ENCODE measurements at places on chromosomes 6 and 20.

GRCh38 chr6:31718265-31718664 lies 3.1 kb downstream of the LY6G6D start:
- DNase-seq, result no peak

- DNase-seq, result no peak
Measured at GRCh38 chr20:59785986-59786795, 147.2 kb downstream of the SYCP2 start.

GRCh38 chr20:7459083-7459482 lies 481.2 kb downstream of the HAO1 start:
- no peak for DNase-seq

GRCh38 chr6:74458536-74458935 lies 747.3 kb downstream of the COL12A1 start:
- no peak for DNase-seq

- DNase-seq, result no peak
Measured at GRCh38 chr6:54094786-54095185, 16.5 kb upstream of the MLIP start.

DNA sequence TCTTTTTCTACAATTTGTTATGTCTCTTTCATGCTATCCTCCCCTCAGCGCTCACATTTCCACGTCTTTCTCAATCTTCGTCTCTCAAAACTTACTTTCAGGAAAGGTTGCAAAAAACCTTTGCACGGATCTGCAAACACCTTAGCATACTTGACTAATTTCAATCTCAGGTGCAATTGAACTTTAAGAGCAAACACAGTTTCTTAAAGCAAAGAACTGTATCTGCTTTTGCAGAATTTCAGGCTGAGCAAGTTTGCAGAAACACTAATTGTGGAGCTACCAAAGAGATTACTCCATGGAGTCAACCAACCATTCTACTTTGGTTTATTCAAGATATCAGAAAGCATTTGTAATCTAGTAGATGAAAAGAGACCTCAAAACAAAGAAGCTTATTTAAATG lies 668.2 kb upstream of the MARCKS start:
- no peak for DNase-seq

GRCh38 chr6:132512638-132513632 lies at the start of gene STX7:
STX7 (minus strand) TSS chr6:132513116; CDS start chr6:132503530, 9,586 bp downstream.
- DNase-seq, result peak; percentile 87

DNA sequence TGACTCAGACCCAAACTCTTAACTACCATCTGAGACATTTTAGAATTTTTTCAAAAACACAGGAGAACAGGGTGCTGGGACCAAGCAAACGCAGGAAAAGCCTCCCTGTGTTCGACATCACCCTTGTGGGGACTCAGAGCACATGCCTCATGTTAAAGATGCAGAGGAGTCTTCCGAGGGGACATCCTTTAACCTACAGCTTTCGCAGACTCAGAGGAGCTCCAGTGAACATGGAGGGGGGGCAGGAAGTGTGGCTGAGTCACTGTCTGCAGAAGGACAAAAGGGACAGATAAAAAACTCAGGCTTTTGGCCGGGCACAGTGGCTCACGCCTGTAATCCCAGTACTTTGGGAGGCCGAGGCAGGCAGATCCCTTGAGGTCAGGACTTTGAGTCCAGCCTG lies 15.1 kb downstream of the BMP7 start:
- peak; percentile 3 for DNase-seq

DNA sequence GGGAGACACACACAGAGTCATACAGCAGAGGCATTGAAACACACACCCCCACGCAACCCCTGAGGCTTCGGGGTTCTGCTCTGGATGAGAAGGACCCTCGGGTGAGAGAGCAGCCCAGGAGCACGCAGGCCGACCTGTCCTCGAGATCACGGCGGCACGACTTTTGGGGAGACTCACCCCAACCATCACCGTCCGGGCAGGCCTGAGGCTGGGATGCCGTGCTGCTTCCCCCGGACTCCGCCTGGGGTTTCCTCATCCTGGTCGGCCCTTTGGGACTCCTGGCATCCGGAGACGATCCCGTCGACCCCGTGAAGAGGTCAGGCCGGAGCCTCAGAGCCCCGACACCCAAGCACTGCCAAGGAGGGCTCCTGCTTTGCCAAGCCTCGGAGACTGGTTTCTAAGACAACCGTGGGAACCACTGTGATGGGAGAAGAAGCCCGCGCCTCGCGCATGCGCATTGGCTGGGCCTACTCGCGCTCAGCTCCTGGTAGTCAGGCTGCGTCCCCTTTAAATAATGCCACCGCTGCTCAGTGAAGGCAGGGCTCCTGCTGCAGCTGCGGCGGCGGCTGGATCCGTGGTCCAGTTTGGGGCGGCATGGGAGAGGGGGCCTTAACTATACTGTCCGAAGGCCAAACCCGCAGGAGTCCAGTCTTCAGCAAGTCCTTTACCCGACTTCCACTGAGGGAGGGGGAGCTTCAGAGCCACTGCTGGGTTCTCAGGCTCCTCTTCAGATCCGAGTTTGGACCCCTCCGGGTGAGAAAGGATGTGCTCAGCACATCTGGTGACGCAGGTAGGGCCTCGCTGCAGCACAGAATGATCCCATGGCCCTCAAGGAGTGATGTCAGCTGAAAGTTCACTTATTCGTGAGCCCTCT lies 171.4 kb upstream of the ZNF337 start:
- DNase-seq, result peak; percentile 80

DNA sequence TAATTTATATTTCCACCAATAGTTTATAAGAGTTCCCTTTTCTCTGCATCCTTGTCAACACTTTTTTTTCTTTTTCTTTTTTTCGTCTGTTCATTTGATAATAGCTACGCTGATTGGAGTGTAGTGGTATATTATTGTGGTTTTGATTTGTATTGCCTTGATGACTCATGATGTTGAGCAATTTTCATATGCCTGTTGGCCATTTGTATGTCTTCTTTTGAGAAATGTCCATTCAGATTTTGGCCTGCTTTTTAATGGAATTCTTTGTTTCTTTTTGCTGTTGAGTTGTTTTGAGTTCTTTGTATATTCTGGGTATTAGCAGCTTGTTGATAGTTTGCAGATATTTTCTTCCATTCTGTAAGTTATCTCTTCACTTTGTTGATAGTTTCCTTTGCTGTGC lies 773.4 kb downstream of the KIF16B start:
- no peak for DNase-seq

DNA sequence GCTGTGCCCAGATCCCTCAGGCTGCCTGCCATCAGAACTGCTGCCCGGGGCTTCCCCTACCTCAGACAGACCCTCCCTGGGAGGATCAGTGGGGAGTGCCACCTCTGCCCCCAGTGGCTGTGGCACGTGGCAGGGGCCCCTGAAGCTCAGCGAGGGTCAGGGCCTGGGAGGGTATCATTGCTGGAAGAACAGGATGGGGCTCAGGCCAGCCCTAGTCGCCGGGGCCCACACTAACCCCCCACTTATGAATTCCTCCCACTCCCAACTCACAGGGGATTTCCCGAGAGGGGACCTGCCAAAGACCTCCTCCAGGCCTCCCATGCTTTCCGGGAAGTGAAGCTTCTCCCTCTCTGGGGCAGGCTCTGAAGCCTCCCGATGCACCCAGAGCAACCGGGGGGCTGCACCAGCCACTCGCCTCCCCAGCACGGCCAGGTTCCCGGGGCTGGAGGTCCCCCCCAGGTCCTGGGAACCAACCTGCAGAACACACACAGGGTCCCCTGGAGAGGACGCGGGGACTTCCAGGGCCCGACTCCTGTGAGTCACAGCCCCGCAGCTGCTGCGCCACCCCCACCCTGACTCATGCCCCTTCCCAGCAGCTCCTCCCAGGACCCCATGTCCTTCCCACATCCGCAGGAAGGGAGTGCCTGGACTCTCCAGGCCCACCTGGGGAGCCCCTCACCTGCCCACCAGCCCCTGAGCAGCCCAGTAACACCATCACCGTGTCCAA lies 2.5 kb downstream of the TNFRSF6B start:
- DNase-seq, result peak; percentile 65

GRCh38 chr6:32882879-32883250 lies 28.9 kb downstream of the PSMB9 start:
- DNase-seq, result no peak

DNA sequence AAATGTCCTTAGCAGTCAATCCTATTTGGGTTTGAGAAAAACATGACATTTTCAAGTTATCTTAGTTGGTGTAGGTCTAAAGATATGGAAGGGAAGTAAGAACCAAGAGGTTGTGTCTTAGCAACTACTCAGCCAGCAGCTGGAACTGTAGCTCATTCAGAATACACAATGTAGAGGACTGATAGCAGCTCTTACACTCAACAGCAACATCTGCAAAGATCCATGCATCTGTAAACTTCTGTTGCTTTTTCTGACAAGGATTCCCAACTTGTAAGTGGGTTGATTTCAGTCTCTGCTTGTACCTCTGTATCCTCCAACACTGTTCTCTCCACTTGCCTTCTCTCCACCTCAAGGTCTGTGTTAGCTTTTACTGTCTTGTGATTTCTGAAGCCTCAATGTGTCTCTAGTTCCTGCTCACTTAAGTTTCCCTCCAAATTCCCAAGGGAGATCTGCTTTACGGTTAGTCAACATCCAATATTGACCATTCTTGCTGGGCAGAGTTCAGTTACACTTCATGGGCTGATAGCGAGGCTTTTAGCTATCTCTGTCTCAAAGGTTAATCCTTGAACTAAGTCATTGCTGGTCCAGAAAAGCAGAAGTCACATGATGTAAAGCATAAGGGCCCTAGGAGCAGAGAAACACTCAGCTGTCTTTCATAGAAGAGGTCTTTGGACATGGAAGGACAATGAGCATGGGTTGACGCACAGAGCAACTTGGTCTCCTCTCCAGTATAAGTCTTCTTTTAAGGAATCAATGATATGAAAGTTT lies 71.6 kb upstream of the LGSN start:
- no peak for DNase-seq

DNA sequence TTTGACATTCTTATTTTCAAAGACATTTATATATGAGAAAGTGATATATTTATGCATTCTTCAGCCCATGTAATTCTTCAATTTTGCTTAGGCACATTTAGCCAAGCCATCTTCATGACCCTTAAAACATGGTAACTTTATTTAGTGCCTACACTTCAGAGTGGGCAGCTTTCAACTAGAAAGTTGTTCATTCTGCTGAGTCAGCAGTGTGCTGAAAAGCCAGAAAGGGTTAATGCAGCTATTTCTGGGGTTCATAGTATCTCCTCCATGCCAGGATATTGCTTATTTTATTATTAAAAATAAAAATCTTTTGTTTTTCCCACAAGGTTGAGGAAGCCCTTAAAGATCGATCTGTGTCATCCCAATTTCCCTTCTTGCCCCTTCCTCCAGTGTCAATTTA lies 79.2 kb downstream of the EDN1 start:
- no peak for DNase-seq

GRCh38 chr6:44837255-44837654 lies 449.7 kb downstream of the CDC5L start:
- no peak for DNase-seq

GRCh38 chr20:38812709-38813573 lies 7.4 kb downstream of the PPP1R16B start:
- DNase-seq, result no peak

DNA sequence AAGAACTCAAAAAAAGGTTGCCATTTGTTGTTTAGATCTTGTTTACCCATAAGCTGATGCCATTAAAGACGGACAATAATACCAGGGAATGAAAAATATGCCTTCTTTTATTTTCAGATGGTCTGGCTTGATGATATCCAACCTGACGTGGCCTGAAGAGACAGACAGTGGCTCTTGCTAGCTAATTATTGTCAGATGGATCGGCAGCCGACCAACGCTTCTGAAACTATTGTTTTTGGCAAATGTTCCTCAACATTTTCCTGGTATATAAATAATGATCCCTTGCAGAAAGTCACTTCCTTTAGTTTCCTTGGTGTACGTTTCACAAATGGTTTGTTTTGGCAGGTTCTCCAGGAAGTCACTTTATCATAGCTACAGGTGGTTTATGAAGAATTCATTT lies 290.9 kb upstream of the TSHZ2 start:
- DNase-seq, result no peak

DNA sequence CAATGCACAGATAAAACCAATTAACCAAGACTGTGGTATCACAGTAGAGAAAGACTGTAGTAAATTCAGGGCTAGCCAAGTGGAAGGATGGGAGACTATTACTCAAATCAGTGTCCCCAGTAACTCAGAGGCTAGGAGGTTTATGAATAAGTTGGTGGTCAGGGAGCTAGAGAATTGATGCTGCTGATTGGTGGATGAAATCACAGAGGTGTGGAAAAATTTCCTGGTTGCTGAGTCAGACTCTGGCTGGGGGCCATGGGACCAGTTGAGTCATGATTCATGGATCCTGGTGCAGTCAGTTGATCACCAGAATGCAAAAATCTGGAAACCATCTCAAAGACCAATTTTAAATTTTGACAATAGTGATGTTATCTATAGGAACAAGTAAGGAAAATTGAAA lies 555.9 kb downstream of the C6orf118 start:
- DNase-seq, result no peak

GRCh38 chr6:154543628-154544027 lies 33.1 kb upstream of the CNKSR3 start:
- DNase-seq, result no peak

DNA sequence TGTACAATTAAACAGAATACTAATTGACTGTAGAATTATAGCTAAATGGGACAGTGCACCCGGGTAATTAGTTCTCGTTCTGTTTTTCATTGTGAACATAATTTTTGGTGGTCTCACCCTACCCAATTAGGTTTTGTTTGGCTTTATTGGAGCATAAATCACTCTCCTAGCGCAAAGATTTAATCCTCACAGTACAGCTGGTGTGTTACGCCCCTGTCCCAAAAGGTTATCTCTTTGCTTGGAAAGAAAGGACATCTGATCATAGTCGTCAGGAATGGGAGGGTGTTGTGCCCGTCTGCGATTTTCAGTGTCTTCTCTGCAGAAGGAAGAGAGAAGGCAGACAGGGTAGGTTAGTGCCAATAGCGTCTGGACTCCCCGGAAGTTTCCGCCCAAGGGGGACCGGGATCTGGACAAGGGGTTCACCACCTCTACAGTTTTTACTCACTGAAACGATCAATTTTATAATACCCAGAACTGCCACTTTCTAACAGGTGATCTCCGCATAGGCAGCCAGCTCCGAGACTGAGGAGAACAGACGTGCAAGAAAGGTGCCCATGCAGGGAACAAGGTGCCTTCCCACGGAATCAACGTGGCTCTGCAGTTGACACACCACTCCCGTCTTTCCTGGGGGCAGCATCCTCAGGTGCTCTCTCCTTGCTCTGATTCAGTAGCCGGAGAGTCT lies 617.4 kb upstream of the CDH4 start:
- DNase-seq, result no peak

GRCh38 chr20:50387996-50388332 lies 122.2 kb upstream of the PTPN1 start:
- no peak for DNase-seq
